OCI-LY7 (cell line): ENCODE measurements at places on chromosomes 7 and 10.

DNA sequence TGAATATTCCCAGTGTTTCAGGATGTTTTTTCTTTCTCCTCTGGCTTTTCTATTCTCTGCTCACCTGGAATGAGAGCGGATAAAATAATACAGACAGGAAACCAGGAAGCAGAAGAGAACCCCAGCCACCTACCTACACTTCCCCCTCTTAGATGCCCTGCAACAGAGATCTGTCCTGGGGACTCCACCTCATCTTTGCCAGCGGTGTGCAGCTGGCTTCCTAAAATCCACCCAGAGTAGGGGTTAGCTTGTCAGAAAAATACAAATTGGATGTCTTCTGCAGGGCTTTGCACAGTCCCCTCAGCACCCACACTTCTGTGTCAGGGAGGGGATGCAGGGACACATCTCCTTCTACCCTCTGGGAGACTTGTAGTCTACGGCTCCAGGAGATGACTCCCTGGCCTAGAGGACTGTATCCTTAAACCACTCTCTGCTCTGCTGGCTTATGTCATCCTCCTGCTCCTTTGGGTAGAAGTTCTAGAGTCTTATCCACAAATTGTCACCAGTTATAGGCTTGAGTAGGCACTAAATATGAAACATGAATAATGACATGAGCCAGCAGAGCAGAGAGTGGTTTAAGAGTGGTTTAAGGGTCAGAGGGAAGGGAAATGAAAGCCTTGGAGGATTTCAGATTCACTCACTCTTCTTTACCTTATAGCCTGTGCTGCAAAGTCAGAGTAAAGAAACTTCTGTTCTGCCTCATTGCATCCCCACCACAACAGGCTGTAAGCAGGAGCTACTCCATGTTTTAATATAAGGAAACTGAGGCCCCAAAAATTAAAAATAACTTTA is 749.4 kb downstream of the AUTS2 start:
- peak; percentile 9 for DNase-seq

DNA sequence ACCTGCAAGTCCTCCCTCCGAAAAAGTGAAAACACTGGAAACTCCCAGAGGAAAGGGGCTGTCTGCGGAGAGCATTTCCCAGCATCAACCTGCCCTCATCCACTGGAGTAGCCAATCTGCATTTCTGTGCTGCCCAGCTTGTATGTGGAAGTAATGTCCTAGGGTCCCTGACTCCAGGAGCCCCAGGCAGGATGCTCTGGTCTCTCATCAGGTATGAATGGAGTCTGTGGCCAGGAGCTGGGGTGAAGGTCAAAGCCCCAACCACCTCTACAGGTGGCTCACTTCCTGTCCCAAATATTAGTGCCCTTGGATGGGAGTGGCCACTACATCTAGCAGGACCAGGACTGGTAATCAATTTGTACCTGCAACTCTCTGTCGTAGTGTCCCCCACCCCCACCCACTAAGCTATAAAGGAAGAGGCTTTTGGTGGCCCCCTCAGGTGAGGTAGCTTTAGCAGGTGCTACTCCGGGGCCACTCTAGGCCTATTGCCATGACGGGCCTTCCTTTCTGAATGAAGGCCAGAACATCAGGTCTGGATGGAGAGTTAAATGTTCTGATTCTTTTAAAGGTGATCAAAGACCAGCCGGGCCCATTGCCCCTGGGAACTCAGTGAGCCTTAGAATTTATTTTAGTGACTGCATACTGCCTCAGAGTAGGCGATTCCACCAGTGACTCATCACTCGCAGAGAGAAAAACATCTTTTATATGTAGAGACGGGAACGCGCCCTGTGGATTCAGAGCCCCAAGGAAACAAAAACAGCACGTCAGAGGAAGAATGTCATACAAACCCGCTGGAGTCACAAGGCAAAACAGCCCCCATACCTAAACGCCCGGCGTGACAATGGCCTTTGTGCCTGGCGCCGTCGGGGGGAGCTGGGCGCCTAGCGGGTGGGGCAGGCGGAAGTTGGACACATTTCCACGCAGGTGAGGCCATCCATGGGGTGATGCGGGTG is 13.0 kb downstream of the EN2 start:
- DNase-seq, result no peak

- peak; percentile 53 for DNase-seq
These were observed 438 bp downstream of the ARID5B start for GRCh38 chr10:61901829-61902444.

GRCh38 chr10:74419958-74420375 is 268.9 kb downstream of the ADK start:
- peak; percentile 46 for DNase-seq

- no peak for DNase-seq
These were observed 484.0 kb upstream of the ZWINT start for GRCh38 chr10:56844978-56845529.

- DNase-seq, result no peak
These were observed 4.9 kb upstream of the SRI start for GRCh38 chr7:88224601-88225275.

DNA sequence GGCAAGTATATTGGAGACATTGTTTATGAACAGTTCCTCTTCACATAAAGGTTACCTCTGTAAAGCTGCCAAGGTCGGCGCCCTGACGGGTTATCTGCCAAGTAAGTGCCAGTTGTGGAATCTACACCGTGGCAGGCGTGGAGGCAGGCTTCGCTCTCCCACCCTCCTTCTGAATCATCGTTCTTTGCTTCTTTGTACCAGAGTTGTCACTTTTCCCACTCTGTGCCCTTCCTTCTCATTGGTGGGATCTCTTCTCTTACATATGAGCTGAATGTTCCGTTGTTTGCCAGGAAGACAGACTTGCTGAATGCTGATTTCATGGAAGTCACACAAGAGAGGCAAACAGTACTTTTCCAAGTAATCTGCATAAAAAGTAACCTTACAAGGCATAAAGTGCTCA is 40.6 kb upstream of the PTPRZ1 start:
- DNase-seq, result no peak

- DNase-seq, result peak; percentile 33
These were observed 33.9 kb downstream of the MTPN start for GRCh38 chr7:135943134-135943879.

GRCh38 chr10:71347587-71348395 is 28.7 kb downstream of the SLC29A3 start:
- no peak for DNase-seq

GRCh38 chr10:6300106-6300783 is 97.5 kb downstream of the PFKFB3 start:
- peak; percentile 89 for DNase-seq

GRCh38 chr10:122236690-122237306 is 34.3 kb upstream of the BTBD16 start:
- no peak for DNase-seq

DNA sequence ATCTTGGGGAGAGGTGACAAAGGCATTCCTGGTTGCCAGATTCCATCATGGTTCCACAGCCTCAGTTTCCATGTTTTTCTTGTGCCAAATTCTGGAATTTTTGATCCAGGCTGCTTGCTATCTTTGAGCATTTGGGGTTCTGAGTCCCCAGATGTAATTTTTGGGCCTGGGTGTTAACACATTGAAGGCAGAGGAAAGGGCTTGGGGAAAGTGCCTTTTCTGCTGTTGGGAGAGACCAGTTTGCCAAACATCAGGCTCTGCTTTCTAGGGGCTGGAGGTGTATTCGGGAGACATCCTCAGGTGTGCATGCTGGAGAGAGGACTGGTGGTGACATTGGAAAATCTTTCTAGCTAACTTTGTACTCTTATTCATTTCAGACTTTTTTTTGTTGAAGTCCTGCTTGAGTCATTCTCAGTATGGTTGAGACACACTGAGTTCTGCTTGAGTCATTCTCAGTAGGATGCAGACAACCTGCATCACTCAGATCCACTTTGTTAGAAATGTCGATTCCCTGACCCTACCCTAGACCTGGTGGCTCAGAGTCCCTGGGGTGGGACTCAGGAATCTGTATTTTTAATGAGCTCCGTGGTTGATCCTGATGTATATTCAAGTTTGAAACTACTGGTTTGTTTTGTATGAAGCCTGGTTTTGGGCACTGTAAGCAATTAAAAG is 101.0 kb downstream of the LRMDA start:
- no peak for DNase-seq

DNA sequence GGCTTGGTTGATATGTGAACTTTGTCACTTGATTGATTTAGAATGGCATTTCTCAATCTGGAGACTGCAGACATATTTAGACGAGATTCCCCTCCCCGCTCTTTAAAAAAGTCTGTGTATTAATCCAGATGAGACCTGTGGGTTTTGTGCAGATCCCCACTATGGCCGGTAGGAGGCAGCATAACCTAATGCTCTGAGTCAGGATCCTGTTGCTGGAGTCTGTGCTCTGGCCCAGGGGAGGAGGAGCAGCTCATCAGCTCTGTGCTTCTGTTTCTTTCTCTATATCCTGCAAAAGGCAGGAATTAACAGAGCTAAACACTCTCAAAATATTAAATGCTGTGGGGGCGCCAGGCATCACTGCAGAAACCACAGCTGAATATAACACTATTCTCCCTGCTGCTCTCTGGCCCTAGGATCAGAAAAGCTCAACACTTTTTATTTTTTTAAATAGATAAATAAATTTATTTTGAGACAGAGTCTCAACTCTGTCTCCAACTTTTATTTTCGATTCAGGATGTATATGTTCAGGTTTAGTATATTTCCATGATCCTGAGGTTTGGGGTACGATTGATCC is 23.9 kb upstream of the SEPHS1 start:
- peak; percentile 81 for DNase-seq

DNA sequence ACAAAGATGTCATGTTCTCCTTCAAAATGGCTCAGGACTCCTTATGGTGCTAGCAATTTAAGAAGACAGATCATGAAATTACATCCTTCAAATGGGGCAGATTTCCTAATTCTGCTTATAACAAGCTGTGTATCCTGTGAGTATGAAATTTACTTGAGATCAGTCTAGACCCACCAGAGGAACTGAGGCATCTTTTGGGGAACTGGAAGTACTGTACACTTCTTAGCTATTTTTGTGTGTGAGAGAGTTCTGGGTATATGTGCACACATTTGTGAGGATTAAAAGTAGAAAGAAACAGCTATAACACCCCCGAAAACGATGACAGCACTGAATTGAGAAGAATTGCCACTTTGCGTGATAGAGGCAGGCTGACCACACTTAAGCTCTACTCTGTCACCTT is 187.0 kb upstream of the CCDC6 start:
- DNase-seq, result no peak

DNA sequence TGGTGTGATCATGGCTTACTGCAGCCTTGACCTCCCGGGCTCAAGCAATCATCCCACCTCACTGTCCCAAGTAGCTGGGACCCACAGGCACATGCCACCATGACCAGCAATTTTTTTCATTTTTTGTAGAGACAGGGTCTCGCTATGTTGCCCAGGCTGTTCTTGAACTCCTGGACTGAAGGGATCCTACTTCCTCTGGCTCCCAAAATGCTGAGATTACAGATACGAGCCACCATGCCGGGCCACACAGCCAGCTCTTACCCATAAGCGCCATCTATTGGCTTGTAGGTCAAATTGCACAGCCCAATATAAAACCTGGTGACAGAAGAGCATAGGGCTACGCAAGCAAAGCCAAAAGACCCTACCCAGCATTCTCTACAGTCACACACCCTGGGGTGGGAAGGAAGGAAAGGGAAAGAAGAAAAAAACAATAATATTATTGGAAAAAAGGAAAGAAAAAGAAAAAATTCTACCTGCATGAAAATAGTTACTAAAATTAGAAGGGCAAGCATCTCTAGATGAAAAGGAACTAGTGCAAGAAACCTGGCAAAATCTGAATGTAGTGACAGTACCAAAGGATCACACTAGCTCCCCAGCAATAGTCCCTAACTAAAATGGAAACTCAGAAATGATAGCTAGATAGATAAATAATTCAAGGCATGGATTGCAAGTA is 29.4 kb upstream of the AMPH start:
- DNase-seq, result peak; percentile 44
